Type B pancreatic cell (in vitro differentiated cells): ENCODE measurements at places on chromosomes 3 and 15.

GRCh38 chr15:60520013-60520824 lies 41.3 kb upstream of the ICE2 start:
- H3K4me3 ChIP-seq, result peak overlapping the region; percentile 21
- no peaks in the 10 kb centered on the region for H3K36me3 ChIP-seq
- H3K27ac ChIP-seq, result peak overlapping the region; percentile 32
- no peak for DNase-seq

DNA sequence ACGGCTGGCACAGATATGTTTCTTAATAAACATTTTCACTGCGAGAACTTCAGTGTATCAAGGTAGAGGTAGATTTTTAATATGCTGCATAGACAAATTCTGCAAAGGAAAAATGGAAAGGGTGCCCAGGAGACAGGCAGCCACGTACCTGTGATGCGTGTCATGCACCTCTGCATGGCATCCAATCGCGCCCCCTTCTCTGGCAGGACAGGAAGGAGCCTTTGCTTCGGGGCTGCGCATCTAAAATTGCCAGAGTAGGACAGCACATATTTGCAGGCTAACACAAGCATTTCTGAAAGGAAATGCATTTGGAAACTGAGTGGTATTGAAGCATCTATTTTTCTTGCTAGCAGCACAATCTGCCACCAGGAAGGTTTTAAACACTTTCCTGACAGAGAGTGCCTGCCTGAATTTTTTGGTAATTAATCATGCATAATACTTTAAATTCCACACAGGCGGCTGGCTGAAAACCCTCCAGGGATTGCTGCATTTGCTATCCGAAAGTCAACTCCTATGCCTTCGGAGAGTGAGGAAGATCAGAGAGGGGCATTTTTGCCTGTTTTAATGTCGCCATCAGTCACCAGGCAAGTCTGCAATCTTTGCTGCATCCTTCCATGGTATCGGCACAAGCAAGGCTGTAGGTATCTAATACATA lies 165.1 kb upstream of the ATP10A start:
- H3K36me3 ChIP-seq, result no peaks in the 10 kb centered on the region
- H3K27ac ChIP-seq, result peak overlapping the region; percentile 55
- no peak for DNase-seq
- H3K27me3 ChIP-seq, result peaks cover 7% of the 10 kb centered on the region
- peaks cover 17% of the 10 kb centered on the region for H3K4me1 ChIP-seq

- H3K27me3 ChIP-seq, result no peaks in the 10 kb centered on the region
- no peak overlapping the region for H3K27ac ChIP-seq
- no peaks in the 10 kb centered on the region for H3K36me3 ChIP-seq
- DNase-seq, result no peak
- H3K4me1 ChIP-seq, result no peaks in the 10 kb centered on the region
Measured at GRCh38 chr3:25895443-25895842, 105.6 kb downstream of the OXSM start.

DNA sequence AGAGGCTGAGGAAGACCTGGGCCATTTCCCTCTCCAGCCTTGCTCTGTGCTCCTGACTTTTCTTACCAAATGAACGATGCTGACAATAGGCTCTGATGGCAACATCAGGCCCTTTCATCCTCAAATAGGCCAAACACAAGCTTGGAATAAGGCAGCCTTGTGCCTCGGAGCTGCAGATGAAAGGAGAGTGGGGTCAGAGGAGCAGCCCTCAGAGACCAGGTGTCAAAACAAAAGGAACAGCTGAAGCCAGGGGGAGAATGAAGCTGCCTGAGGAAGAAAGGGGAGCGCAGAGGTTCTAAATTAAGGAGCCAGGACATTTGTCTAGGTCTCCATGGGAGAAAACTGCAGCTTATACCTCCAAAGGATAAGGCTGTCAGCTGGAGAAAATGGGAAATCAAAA lies 5.1 kb downstream of the BFSP2 start:
- H3K4me3 ChIP-seq, result no peak overlapping the region
- peaks cover 13% of the 10 kb centered on the region for H3K4me1 ChIP-seq
- no peak for DNase-seq
- H3K36me3 ChIP-seq, result no peaks in the 10 kb centered on the region
- H3K27ac ChIP-seq, result no peak overlapping the region

- no peaks in the 10 kb centered on the region for H3K27me3 ChIP-seq
- DNase-seq, result no peak
- no peaks in the 10 kb centered on the region for H3K4me1 ChIP-seq
- no peak overlapping the region for H3K27ac ChIP-seq
- no peaks in the 10 kb centered on the region for H3K36me3 ChIP-seq
Measured at GRCh38 chr3:26081166-26081565, 291.3 kb downstream of the OXSM start.

DNA sequence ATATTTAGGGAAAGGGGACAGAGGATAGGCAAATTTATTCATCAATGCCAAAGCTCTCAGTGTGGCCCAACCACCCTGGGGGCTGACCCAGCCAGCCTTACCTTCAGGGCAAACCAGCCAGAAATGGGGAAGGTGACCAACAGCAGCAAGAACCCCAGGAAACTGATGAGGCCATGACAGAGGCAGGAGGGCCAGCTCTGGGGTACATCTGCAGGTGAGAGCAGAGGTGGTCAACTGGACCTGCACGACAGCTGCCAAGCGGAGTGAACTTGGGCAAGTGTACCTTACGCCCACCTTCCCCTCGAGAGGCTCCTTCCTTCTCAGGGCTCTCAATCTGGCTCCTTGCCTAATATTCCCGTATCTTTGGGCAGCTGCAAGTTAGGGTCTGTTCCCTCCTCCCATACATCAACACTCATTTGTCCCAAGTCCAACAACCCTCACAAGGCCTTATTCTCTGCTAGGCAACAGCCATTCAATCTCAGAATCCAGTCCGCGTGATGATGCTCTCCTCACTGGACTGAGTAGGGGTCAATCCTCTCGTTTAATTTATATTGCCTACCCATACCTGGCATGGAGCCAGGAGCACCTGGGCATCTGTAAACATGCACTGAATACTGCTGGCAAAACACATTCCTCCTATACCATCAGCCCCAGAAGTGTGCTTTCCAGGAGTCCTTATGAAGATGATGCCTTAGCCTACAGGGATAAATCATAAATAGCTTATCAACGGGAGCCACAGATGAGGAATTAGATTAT lies 1.7 kb downstream of the STOML1 start:
- no peaks in the 10 kb centered on the region for H3K27me3 ChIP-seq
- H3K27ac ChIP-seq, result no peak overlapping the region
- no peaks in the 10 kb centered on the region for H3K36me3 ChIP-seq
- H3K4me3 ChIP-seq, result peak overlapping the region; percentile 29
- H3K4me1 ChIP-seq, result peaks cover 24% of the 10 kb centered on the region

DNA sequence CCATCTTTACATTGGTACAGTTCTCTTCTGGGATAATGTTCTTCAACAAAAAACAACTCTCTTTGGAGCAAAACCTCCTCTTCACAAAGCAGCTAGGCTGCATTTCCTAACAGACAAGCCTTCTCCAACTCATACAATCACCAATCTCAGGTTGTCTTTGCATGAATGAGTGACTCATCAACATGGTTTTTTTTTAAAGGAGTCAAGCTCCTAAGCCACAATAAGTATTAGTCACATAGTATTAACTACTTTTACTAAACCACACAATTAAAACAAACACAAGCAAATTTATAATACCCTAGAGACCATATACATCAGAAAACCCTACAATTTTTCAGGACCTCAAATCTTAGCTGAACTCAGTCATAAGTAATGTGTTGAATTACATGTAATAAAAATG lies 137.4 kb downstream of the TBC1D5 start:
- no peaks in the 10 kb centered on the region for H3K4me1 ChIP-seq
- no peak overlapping the region for H3K27ac ChIP-seq
- H3K36me3 ChIP-seq, result peaks cover 5% of the 10 kb centered on the region
- DNase-seq, result no peak

- no peaks in the 10 kb centered on the region for H3K27me3 ChIP-seq
- peak within 1 kb of the TSS; percentile 99 for H3K4me3 ChIP-seq
- H3K27ac ChIP-seq, result peak within 1 kb of the TSS; percentile 92
- H3K36me3 ChIP-seq, result peaks cover 18% of the 10 kb centered on the region
- peak; percentile 91 for DNase-seq
Measured at GRCh38 chr15:63041974-63042876, at the start of gene TPM1. Gene TPM1, plus strand, starts transcription at chr15:63042747. Its CDS starts 83 bp downstream, at chr15:63042830.

- no peak for DNase-seq
- H3K4me1 ChIP-seq, result peaks cover 19% of the 10 kb centered on the region
- H3K27ac ChIP-seq, result peak overlapping the region; percentile 98
- no peaks in the 10 kb centered on the region for H3K27me3 ChIP-seq
Measured at GRCh38 chr3:129278966-129279906, 566 bp downstream of the HMCES start.

DNA sequence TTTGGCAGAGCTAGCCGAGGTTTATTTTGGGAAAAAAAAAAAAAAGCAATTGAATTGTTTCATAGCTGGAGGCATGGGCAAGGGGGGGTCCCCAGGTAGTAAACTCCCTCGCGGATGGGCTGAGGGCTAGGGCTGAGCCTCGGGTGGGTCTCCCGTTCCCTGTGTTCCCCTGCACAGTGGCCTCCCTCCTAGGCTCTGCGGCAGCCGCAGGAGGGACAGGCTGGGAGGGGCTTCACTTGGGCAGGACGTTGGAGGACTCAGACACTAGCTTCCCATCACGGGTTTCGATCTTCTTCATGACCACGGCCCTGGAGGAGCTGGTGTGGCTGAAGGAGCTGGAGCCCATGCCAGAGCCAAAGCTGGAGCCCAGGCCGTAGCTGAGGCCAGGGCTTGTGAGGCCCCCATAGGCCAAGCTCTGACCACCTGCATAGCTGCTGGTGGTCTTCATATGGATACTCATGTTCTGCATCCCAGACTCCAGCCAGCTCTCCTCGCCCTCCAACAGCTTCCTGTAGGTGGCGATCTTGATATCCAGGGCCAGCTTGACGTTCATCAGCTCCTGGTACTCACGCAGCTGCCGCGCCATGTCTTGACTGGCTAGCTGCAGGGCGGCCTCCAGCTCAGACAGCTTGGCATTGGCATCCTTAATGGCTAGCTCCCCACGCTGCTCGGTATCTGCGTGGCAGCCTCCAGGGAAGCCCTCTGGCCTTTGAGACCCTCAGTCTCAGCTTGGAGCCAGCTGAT lies 64.0 kb upstream of the CDAN1 start:
- no peak for DNase-seq
- H3K27ac ChIP-seq, result no peak overlapping the region
- H3K4me3 ChIP-seq, result no peak overlapping the region
- peaks cover 25% of the 10 kb centered on the region for H3K36me3 ChIP-seq

DNA sequence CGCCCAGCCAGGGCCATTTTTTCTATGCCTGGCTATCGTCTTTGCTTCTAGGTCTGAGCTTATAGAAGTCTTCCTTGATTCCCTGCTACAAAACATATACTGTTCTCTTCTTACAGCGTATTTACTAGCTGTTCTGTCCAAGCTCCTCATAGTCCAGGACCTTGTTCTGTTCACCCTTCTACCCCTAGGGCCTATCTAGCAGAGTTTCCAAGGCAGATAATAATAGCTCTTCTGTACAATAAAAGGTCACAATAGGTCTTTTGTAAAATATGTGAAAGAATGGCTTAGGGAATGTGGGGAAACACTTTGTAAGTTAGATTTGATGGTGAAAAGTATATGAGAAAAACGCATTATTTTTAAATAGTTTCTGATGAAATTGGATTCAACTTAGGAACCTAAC lies 158.2 kb downstream of the P3H2 start:
- no peak overlapping the region for H3K27ac ChIP-seq
- peaks cover 5% of the 10 kb centered on the region for H3K36me3 ChIP-seq
- H3K4me1 ChIP-seq, result peaks cover 9% of the 10 kb centered on the region
- no peak overlapping the region for H3K4me3 ChIP-seq
- no peak for DNase-seq

DNA sequence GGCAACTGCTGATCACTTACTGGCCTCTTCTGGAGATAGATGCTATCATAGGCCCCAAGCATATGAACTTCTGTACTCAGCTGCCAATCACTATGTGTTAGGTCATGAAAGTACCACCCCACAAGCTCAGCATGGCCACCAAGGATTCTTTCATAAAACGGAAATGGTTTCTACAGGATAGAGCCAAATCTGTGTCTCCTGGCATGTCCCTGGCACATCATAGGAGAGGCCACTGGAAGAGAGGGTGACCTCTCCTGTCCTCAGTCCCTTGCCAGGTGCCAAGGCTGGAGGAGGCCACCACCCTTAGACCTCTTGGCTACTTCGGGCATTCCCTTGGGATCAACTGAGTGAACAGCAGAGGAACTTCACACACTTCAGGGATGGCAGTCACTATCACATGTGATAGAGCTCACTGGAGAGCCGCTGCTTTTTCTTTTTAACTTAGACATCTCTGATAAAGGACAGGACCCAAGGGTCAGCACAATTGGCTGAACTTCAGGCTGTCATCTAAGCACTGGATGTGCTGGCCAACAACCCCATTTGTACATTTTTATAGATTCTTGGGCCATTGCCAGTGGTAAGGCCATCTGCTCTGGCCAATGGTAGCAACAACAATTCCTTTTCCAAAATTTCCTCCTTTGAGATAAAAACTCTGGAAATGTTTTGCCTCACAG lies 425.2 kb downstream of the SQOR start:
- no peak for DNase-seq
- H3K36me3 ChIP-seq, result no peaks in the 10 kb centered on the region
- H3K27ac ChIP-seq, result no peak overlapping the region
- no peak overlapping the region for H3K4me3 ChIP-seq
- H3K27me3 ChIP-seq, result no peaks in the 10 kb centered on the region

GRCh38 chr3:139838269-139838957 lies 96.6 kb upstream of the CLSTN2 start:
- no peaks in the 10 kb centered on the region for H3K4me1 ChIP-seq
- no peak for DNase-seq
- no peak overlapping the region for H3K27ac ChIP-seq
- H3K4me3 ChIP-seq, result no peak overlapping the region
- H3K36me3 ChIP-seq, result no peaks in the 10 kb centered on the region

- H3K4me1 ChIP-seq, result peaks cover 3% of the 10 kb centered on the region
- DNase-seq, result no peak
- no peak overlapping the region for H3K4me3 ChIP-seq
- H3K27ac ChIP-seq, result no peak overlapping the region
Measured at GRCh38 chr3:56190771-56191305, 277.4 kb downstream of the ERC2 start.

GRCh38 chr15:66923438-66923881 lies 141.9 kb upstream of the SMAD3 start:
- no peak overlapping the region for H3K4me3 ChIP-seq
- H3K36me3 ChIP-seq, result no peaks in the 10 kb centered on the region
- no peak for DNase-seq
- peak overlapping the region; percentile 78 for H3K27ac ChIP-seq
- peaks cover 3% of the 10 kb centered on the region for H3K27me3 ChIP-seq
